ENCODE measurements at places on chromosomes 12 and 14.

DNA sequence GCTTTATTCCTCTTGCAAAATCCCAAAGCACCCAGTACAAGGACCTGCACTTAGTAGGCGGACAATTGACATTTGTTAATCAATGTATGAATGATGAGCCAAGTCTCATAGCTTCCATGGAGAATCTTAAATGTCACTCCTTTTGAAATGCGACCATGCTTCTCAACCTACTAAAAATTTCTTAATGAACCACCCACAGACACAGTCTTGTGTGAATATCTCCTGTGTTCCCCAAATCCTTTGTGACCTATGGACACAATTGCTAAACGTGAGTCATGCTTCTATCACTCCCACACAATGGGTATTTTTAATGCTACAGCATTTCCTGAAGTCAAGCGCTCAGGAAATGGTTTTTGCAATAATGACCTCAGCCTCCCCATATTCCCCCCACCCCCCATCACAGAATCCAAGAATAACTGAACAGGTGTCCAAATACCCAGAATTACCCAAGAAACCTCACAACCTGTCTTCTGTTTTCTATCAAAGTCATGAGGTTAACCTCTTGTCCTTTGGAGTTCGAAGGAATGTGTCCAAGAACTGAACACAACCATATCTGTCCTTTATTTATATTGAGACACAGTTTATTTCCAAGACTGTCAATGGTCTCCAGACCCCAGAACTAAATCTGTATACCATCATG is 163.6 kb upstream of the PLEKHG7 start:
- no peak for DNase-seq

GRCh38 chr12:126976579-126976978 is 1290.4 kb upstream of the TMEM132C start:
- DNase-seq: no peak

- DNase-seq: no peak
These were observed 594 bp upstream of the CEP170B start for GRCh38 chr14:104864267-104865080.

DNA sequence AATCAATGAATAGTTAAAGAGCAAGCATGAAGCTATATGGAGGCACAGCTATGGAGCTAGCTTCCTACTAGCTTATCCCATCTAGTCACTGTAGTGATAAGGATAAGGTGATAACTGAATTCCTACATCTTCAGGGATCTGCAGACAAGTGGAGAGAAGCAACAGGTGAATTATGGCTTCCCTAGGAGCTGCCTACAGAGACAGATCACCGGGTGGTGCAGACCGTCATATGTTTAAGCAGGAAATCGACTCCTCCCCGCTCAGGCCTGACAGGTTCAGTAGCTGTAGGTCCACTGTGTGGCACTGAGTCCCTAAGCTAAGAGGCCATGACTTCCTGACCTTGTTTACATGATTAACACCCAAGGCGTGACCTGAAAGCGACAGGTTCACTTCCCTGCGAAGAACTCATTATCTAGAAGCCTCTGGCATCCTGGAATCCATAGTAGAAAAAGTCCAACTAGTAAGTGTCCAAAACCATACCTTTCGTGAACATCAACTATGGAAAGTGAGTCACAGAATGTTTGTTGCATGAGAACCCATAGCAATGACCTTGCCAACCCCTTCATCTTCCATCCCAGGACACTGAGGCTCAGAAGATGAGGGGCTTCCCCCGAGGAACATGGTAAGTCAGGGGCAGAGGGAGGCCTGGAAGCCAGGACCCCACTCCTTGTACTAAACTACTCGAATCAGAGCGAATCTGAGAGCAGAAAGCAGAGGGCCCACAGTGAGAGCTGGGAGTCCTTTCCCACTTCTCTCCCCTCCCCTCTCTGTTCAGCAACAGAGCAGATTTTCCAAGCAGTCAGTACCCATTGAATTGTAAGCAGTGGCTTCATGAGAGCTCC is 75.4 kb upstream of the CCND2 start:
- no peak for DNase-seq

DNA sequence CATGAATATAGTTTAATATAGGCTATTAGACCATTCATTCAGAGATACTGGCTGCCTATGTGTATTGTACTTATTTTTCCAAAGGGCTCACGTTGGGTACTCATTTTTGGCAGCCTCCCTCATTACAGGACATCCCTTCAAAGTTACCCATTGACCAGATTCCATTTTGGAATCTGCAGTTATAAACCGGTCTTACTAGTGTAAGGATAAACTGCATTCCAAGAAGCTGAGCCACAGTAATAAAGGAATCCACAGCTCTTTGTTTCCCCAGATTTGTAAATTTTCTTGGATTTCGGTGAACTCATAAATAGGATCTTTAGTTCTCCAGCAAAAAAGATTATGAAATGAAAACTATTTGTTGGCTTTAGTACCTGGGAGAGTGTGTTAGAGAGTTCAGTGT is 18.9 kb upstream of the CFL2 start:
- DNase-seq: no peak

DNA sequence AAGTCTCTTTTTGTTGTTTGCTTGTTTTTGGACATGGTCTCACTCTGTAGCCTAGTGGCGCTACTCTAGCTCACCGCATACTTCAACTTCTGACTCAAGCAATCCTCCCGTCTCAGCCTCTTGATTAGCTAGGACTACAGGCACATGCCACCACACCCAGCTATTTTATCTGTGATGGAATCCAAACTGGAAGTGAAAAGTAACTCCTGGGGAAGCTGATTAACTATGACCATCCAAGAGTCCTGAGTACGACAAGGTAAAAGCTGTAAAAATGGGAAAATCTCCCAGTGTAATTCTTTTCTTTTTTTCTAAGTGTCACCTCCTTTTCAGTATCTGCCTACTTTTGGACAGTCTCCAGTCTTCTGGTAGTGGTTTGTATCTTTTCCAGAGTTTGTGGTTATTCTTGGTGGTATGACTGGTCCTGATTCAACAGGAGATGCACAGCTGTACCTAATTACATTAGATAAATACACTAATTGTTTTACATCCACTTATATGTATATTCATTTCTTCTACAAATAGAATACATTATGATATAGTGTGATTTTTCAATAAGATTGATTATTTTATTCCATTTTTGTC is 97.8 kb downstream of the SLC6A15 start:
- no peak for DNase-seq

GRCh38 chr12:64098709-64099354 is 123.3 kb downstream of the KICS2 start:
- DNase-seq: no peak

DNA sequence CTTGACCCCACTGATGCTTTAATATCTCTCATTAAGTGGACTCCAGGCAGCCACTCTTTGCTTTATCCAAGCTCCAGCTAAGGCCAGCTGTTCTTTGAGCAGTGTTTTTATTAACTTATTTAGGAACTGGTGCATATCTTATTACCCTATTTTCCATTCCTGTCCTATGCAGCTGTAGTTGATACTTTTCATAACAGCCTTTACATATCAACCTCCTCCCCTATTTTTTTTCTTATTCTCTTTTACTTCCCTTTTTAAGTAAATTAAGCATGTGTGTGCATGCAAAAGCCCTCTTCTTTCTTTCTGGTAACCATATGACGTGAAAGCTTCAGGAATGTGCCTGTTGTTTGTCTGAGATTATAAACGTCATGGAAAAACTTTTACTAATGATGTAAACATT is 121.2 kb downstream of the PTPRQ start:
- no peak for DNase-seq

Data from activated T-cell treated with anti-CD3 and anti-CD28 coated beads, Interleukin-2, amount 50 U/mL, for 1 hour (primary cell).